ENCODE measurements at places on chromosomes 4 and X.

DNA sequence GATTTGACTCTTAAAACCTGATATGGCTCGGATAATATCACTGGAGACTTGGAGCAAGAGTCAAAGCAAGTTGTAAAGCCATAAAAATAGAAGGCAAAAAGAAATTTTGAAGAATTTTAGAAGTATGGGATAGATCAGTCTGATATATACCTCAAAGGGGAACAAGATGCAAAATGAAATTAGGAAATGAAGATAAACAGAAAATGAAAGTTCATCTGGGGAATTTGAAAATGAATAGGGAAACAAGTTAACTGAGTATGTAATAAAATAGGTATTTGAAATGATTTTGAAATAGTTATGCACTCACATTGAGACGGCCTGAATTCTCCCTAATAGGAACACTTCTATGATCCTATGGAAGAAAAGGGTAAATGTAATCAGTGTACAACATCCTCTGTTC is 5.7 kb downstream of the CYP2U1 start:
- DNase-seq: no peak

GRCh38 chrX:120305531-120306141 is 5.6 kb downstream of the TMEM255A start:
- DNase-seq: no peak

- no peak for DNase-seq
These were observed 21.1 kb downstream of the MAGEB16 start for GRCh38 chrX:35819241-35819640.

- no peak for DNase-seq
These were observed 51.2 kb downstream of the GATB start for GRCh38 chr4:151709587-151709986.

Data from ascending aorta (tissue), 2 donors.